ENCODE measurements at places on chromosomes 3 and 15.

DNA sequence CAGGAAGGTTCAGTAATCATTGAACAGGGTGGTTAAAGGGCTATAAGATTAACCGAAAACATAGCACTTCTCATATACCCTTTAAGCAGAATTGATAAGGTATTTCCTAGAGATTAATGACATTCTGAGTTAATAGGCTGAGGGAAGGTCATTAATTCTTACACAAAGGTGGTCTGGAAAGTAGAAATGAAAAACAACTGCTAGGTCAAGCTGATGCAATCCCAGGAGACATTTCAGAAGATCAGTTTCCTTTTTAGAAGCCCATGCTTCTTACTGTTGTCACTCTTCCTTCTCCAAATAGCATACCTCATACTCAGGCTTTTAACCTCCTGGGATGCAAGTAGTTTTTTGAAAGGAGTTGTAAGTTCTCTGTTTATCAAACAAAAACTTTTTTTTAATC lies 8.8 kb downstream of the FILIP1L start:
- DNase-seq: no peak

- DNase-seq: no peak
These were observed 57.5 kb upstream of the GCNT3 start for GRCh38 chr15:59553879-59554735.

DNA sequence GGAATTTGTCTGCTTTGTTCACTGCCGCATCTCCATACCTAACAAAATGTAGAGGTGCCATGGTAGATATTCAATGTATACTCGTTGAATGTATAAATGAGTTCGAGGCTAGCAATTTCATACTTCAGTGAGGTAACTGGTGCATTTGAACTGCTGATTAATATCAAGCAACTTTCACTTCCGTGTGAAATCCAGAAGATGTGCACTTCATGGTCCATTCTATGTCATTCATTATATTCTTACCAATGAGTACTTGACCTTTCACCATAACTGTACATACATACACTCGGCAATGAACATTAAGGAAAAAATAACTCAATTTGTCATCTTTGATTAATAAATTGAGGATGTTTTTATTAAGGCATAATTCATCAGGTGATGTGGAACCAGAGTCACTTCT lies 598.5 kb downstream of the ZNF385D start:
- DNase-seq: no peak

DNA sequence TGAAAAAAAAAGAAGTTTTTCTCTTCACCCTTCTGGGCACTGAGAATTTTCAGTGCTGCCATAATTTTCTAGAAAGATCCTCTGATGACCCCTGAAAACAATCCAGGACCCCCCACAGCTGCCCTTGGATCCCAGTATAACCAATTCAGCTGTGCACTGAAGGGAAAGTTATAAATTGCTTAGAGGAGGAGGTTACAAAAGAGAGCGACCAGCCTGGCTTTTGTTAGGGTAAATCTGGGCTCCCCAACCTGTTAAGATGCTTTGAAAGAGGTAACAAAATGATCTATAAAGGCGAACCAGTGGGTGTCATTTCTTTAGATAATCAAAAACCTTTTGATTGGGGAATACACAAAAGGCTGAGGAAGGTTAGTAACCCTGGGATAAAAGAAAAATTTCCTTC lies 407.9 kb upstream of the ATP11B start:
- DNase-seq: no peak

GRCh38 chr3:177419904-177420601 lies 222.8 kb upstream of the TBL1XR1 start:
- DNase-seq: no peak

GRCh38 chr15:64549860-64550259 lies 89.5 kb downstream of the ZNF609 start:
- no peak for DNase-seq

GRCh38 chr3:20914310-20914709 lies 728.3 kb upstream of the SGO1 start:
- no peak for DNase-seq

DNA sequence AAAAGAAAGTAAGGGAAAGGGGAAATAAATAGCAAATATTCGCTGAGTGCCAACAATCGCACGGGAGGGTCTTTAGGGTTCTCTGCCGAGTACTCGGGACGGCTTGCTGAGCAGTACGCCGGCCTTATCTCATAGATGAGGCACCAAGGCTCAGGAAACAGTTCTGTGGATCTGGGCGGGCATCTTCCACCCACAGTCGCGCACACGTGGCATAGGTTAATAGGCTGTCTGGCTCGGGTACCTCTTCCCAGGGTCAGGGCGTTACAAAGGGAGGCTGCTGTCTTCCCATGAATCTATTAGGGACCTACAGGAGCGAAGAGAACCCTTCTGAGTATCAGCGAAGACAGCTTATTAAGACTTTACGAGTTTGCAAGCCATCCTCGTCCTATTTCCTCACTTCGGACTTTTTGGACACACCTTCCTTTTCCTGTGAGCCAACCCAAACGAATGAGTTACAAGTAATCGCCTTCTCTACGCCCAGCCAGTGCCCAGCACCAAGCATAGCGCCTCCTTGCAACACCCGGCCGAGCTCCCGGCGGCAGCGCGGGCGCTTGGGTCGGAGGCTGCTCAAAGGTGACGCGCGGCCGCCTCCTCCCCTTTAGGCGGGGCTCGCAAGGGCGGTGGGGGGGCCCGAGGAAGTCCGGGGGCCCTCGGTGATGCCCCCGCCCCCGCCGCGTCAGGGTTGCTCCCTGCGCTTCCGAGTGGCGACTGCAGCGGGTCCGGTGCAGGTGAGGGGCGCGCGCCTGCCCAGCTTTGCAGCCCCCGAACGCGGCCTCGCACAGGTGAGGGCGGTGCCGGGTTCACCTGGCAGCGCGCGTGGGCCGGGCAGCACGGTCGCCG lies at the start of gene MCTP2:
Gene MCTP2 (plus strand): TSS at position 679 of the 840 bp plus-strand sequence. CDS start 66,705 bp downstream, outside the sequence.
- DNase-seq: peak; percentile 53

DNA sequence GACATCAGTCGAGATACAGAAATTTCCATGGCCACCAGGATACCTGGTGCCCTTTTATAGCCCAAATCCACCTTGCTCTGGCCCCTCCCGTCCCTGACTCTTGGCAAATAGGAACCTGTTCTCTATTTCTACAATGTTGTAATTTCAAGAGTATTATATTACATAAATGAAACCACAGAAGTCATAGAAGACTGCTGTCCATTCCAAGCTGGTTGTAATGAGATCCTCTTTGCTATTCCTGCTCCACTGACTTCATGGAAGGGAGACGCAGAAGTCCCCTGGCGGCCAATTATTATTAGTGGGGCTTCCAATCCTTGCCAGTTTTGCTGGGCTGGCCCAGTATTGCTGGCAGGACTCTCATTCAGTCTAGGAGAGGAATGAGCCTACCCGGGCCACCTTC lies 26.6 kb downstream of the DCP1A start:
- peak; percentile 39 for DNase-seq

GRCh38 chr3:141405025-141405424 lies 36.7 kb downstream of the ZBTB38 start:
- peak; percentile 78 for DNase-seq

DNA sequence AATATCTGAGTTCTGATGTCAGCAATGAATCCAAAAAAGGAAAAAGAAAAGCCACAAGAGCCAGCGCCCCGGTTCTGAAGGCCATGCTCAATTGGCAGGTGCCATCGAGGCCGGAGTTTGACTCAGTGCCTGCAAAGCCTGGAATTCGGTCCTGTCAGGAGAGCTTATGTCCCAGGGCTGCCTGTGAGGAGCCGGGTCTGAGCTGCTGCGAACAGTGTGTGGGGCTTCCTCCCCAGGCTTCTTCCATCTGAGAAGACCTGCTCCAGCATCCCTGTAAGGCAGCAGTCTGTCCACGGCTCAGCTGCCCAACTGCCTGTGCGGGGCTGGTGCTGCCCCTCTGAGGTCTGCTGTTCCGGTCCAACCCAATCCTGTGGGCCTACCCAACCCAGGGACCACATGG lies 46.1 kb downstream of the ROPN1B start:
- DNase-seq: no peak

GRCh38 chr15:80915472-80915871 lies 74.1 kb downstream of the MESD start:
- DNase-seq: no peak

GRCh38 chr3:94693997-94694640 lies 631.3 kb downstream of the NSUN3 start:
- DNase-seq: no peak

DNA sequence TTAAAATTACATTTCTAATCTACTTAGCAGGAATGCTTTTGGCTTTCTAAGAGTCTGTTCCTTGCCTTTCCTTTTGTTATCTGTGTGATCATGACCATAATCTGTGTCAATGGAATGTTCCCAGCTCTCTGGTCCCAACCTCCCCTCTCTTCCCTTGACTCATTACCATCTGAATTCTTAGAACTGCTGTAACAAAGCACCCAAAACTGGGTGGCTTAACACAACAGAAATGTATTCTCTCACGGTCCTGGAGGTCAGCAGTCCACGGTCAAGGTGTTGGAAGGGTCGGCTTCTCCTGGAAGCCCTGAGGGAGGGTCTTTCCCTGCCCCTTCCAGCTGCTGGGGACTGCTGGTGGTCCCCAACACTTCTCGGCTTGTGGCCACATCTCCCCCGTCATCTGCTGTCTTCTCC lies 81.1 kb downstream of the LRRK1 start:
- DNase-seq: no peak

Measured in fibroblast of lung (primary cell).